CD4-positive, alpha-beta memory T cell (primary cell): ENCODE measurements at places on chromosomes 2 and 18.

- no peak for DNase-seq
Observed at GRCh38 chr2:144553379-144553778, 33.5 kb upstream of the ZEB2 start.

DNA sequence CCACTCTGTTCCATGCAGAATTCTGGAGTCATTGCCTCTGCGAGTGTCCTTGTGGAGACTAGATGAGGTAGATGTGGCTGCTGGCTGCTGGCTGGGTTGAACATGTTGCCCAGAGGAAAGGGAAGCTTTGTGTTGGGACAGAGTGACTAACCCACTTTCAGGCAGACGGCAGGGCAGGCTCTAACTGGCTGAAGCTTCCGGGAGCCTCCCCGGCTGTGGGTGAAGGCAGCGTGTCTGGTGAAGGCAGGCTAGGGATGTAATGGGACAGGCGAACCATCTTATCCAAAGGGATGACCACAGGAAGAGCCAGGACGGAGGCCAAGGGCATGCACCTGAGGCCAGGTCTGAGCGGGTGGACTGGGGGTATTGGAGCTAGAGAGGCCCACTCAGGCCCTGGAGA, 16.0 kb downstream of the ASPRV1 start:
- DNase-seq, result no peak

GRCh38 chr18:51955136-51955535, 384.9 kb upstream of the DCC start:
- DNase-seq, result no peak

DNA sequence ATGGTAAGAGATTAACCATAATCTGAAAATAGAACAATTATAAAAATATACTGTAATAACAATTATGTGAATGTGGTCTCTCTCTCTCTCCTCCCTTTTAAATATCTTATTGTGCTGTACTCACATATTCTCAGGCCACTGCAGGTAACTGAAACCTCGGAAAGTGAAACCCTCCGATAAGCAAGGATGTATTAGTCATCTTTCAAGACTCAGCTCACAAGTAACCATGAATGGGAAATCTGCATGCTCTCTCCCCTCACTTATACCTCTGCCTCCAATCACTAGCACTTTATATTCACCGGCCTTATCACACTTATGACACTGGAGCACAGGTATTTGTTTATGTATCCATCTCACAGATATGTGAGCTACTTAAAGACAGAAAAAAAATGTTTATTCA, 139.7 kb downstream of the LRP2 start:
- no peak for DNase-seq

DNA sequence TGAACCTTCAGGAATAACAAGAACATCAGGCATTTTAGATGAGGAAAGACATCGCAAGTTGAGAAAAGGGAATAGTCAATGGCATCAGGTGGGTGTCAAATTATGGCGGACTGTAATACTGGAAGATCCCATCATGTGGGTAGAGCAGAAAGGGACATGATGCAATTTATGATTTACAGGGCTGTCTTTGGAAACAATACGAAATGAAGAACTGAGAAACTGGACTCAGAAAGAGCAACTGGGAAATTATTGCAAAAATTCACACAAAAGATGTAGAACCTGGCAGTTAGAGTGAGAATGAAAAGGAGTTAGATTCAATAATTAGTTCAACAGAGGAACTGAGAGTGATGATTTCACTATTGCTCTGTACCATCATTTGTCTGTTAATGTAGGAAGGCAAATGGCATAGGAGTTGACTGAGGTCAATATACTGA, 1635.0 kb upstream of the ACVR2A start:
- DNase-seq, result no peak

GRCh38 chr2:25294573-25295462, 46.9 kb downstream of the DNMT3A start:
- DNase-seq, result peak; percentile 76

GRCh38 chr2:191724015-191724414, 46.1 kb downstream of the NABP1 start:
- DNase-seq, result no peak

DNA sequence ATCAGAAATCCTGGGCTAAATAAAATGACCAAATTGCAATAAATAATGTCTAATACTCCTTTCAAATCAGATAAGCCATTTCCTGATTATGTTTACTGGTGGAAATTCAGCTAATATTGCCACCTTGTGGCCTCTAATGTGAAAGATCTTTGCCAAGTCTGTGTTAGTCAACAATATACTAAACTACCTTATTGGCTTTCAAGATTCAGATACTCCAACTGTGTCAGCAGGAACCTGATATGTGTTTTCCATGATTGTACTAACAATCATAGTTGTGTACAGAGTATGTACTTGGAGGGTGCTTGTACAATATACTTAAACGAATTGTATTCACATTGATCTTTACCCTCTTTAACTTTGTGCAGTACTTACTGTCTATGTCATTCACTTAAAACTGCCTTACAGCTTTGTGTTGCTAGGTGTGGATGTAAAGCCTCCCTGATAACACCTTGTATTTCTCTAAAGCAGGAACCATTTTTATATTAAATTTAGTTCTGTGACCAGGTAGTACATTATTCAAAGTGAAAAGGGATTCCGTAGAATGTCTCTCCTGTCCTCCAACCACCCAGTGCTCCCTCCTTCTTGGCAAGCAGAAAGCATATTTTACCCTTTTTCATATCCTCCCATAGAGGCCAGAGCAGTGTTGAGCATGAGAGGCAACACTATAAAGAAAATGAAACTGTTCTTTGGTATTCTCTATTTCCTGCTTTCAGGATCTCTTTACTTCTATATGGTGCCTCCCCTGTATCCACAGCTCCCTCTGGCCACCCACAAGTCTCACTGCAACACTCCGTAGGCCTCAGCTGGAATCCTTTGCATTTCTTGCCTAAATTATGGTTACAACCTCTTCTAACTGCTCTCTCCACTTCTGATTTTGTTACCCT, 75.2 kb upstream of the C2orf15 start:
- peak; percentile 36 for DNase-seq

DNA sequence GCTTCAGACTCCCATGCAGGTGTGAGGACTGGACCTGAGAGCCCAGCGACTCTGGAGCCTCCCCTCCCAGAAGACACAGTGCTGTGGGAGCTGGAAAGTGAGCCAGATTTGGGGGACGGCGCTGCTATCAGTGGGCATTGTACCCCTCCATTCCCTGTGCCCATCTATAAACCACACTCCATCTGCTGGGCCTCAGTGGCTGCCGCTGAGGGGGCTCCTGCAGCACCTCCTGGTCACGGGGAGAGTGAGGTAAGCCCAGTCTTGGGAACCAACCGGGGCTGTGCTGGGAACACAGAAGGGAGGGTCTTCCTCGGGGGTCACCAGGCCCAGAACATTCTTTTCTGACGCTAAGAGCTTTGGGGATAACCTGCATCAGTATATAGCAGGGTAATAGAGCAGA, 9.5 kb downstream of the PSD4 start:
- DNase-seq, result no peak
